ENCODE measurements at places on chromosomes 7 and 10.

GRCh38 chr7:15764010-15764409, 77.5 kb upstream of the MEOX2 start:
- no peak for DNase-seq

DNA sequence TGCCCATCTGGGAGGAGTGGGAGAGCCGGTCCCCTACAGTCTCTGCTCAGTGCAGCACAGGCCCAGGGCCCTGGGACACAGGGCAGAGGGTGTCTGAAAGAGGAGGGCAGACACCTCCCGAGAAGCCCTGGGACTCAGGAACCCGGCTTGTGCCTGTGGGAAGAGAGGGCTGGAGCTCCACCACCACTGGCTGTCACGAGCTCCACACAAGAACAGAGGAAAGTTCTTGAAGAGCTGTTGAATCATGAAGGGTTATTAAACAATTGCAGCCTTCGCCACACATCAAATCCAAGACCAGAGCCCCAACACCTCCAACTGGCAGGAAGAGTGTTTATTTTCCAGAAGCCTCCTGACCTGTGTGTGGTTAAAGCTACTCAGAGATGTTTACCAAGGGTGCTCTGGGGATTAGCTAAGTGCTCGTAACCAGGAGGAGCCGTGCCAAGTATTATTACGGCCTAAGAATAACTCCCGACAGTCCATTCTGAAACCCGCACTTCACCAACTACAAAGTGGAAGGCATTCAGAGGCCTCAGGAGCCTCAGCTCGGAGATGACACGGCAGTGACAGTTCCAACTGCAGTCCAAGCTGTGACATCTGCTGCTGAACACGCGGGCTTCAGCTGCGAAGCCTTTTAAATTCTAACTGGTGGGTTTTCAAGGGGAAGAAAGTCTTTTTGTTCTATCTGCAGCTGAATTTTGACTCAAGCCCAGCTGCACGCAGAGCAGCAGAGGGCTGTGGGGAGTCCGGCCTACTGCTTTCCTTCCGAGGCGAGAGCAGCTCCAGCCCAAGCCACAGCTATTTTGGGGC, 75.1 kb downstream of the MAD1L1 start:
- DNase-seq, result no peak

GRCh38 chr10:33416691-33417090, 82.2 kb upstream of the NRP1 start:
- DNase-seq, result no peak

DNA sequence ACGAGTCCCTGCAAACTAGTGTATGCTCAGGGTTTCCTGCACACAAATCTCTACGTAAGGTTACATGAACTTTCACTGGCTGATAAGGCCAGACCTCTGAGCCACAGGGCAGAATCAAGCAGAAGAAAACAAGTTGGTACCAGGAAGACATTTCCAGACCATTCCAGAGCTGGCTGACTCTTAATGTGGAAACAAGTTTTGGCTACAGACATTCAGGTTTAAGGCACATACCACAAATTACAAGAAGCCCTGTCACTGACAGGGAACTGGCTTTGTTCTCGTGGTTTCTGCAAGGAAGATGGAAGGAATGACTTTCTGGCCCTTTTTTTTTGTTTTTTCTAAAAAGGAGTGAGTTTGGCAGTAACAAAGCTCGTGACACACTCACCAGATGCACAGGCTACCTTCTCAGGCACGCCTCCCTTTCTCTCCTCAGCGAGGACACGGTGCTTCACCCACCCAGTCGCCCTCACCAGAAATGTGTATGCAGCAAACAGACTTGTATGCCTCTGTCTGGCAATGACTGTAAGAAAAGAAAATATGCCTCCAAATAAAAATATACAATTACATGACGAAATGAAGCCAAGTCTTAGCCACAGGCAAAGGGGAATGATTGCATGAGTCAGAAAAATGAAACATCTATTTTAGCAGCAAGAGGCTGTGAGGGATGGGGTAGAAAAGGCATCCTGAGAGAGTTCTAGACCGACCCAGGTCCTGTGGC, 22.6 kb downstream of the PLAC9 start:
- DNase-seq, result no peak

DNA sequence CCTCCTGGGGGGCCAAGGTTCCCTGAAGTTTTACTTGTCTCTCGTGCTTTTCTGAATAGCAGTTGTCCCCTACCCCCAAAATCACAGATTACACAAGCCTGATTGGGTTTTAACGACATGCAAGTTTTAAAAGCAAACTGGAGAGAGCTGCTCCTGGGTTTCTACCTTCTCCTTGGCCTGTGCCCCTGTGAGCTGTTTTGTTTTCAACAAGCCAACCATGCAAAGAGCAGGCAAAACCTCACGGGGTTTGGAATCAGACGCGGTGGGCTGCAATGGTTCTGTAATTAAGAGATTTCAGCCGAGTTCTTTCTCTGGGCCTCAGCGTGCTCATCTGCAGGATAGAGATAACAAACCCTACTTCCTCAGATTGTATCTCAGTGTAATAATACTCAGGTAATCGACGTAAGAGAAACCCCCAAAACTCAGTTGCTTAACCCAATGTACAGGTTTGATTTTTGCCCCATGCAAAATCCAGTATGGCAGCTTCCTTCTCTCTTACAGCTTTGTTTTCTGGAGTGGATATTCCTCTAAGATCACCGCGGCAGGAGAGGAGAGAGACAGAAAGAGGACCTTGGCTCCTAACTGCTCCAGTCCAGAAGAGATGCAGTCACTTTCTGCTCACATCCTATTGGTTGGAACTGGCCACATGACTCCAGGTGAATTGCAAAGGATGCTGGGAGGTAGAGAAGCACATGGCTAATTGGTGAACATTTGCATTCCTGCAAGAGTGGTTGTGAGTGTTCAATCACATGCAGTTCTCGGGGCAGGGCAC, 42.0 kb downstream of the MYL10 start:
- no peak for DNase-seq

- no peak for DNase-seq
These were observed 4.6 kb downstream of the MARVELD1 start for GRCh38 chr10:97718178-97718577.

DNA sequence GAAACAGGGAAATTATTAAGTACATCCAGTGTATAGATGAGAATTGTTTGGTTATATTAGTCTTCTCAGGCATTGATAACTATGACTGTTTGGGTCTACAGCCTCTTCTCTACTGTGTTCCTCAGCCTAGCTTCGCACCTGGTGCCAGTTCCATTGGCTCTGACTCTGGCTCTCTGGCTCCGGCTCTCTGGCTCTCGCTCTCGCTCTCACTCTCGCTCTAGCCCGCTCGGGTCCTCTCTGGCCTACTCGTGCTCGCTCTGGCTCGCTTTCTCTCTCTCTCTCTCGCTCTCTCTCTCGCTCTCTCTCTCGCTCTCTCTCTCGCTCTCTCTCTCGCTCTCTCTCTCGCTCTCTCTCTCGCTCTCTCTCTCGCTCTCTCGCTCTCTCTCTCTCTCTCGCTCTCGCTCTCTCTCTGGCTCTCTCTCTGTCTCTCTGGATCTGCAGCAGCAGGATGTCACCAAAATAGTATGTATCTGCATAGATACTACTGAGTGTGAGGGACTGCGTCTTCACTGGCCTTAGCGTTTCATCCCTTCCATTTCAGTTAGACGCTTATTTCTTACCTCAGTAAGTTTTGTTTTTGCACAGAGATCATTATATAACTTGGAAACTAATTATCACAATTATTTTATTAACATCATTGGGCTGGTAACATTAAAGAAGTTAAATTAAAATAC, 6.5 kb upstream of the SSBP1 start:
- no peak for DNase-seq

DNA sequence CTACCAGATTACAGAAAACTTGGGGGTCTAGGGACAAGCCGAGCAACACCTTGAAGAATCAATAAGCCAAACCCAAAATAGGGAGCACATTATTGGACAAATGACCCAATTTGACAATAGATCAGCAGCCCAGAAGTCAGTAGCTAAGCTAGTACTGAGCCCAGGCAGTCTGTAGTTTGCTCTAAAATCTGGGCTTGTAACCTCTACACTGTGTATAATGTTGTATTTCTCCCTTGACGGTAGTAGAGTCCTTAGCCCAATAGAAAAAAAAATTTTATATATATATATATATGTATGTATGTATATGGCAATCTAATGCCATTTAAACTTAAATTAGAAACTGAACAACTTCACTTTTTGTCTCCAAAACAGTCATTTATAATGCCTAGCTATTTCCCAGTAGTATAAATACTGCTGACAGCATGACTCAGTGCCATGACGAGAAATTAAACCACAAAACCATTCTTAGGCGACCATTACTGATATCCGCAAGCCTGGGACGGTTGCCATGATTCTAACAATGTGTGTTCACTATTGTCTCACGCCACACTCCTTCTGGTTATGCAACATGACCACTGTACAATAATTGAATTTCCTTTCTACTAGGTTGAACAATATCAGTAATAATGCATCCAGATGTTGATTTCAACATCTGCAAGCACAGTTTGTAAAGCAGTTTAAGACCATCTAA, 110.5 kb downstream of the IPMK start:
- DNase-seq, result no peak

DNA sequence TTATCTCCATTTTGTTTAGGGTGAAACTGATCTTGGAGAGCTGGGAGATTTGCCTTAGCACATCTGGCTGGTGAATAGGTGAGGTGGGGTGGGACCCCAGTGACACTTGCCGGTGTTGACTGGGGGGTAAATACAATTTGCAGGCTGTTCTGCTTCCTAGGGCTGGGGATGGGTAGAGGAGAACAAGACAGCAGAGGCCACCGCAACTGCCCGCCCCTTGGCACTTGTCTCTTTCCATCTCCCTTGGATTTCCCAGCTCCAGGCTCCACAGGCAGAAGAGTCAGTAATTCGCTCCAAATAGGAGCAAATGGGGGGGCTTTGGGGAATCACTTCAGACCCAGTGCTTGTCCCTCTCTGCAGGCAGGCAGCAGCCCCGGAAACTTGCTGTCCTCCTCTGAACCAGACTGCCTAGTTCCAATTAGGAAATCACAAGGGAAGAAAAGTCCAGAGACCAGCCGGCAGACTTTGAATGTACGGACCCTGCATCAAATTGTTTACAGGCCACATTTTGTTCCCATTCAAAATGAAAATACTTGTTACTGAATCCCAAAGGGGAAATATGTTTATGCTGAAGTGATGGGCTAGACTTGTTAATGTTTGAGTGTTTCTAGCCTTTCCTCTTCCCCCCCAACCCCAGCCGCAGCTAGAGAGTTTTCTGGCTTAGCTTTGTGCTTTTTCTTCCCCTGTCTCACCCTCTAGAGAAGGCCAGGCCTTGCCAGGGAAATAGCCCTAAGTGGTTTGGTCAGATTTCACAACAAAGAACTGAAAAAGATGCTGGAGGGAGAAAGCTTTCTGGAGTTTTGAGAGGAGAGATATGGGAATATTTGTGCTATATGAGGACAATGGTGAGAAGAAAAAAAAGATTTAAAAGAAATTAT, 10.0 kb upstream of the INPP5F start:
- DNase-seq, result no peak

- DNase-seq, result no peak
These were observed 29.6 kb upstream of the AKR1C2 start for GRCh38 chr10:5033061-5033778.

GRCh38 chr10:27890971-27891370, 107.9 kb downstream of the ODAD2 start:
- DNase-seq, result no peak

DNA sequence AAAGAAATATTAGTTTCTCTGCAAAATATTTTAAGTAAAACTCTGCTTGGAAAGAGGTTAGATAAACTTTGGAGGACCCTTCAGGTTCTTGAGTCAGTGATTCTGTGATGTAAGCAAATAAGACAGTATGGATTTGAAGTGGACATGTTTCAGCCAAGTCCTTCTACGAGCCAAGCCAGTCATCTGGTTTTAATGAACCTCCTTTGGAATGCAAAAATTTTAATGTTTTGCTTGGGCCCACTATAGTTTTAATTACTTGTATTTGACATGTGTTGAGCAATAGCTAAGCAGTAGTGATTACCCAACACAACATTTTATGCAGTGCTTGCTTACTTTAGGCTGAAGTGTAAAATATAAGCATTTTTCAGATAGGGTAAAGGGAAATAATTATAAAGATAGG, 296.3 kb upstream of the SEMA3D start:
- DNase-seq, result no peak

GRCh38 chr10:8211631-8212030, 157.1 kb downstream of the GATA3 start:
- DNase-seq, result no peak

GRCh38 chr7:36224934-36225858, 72.1 kb downstream of the EEPD1 start:
- DNase-seq, result no peak
